Omental fat pad (tissue), 4 donors: ENCODE measurements at places on chromosomes 16 and 17.

GRCh38 chr17:16106161-16106891 lies 106.7 kb downstream of the TTC19 start:
- DNase-seq = no peak

DNA sequence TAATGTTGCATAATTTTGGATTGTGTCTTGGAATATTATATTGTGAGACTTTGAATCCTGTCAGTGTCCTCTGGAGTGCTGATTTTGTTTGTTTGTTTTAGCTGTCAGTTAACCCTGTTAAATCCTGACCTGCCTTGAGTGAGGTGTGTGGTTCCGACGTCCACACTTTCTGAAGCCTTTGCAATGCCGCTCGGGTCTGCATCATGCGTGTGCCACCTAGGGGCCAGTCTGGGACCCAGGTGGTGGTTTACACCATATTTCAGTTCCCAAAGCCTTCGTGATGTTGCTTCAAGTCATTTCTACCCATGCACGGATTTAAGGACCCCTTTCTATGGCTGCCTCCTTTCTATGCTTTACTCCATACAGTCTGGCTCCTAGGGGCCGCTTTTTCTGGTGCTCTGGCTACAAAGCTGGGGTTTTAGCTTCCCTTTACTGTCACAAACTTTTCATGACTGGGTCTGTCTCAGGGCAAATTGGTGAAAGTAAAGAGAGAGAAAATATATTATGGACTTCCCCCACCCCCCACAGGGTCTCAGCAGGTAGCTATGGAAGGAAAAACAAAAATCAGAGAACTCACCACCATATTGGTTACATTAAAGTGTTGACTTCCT lies 11.4 kb upstream of the OR4D1 start:
- DNase-seq = no peak

- DNase-seq = no peak
Observed at GRCh38 chr16:23420011-23420410, 33.0 kb downstream of the COG7 start.

DNA sequence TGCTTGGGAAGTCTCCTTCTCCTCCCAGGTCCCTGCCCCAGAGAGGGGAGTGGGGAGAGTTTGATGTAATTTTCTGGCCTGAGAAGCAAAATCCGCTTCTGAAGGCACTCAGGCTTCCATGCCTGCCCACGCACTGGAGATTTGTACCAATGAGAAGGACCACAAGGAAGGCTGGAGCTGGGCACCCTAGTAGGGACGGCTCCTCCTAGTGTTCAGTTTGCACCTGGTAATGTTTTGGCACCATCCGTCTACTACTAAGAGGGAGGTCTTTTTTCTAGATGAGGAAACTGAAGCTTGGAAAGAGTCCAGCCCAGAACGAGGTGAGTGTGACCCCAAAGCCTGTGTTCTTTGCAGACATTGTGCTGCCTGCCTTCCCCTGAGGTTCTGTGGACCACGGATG lies 83.6 kb upstream of the NLRP1 start:
- DNase-seq = no peak

- no peak for DNase-seq
Observed at GRCh38 chr16:9096416-9096952, 5.0 kb downstream of the HAPSTR1 start.

GRCh38 chr17:56499799-56500388 lies 93.6 kb upstream of the NOG start:
- no peak for DNase-seq

DNA sequence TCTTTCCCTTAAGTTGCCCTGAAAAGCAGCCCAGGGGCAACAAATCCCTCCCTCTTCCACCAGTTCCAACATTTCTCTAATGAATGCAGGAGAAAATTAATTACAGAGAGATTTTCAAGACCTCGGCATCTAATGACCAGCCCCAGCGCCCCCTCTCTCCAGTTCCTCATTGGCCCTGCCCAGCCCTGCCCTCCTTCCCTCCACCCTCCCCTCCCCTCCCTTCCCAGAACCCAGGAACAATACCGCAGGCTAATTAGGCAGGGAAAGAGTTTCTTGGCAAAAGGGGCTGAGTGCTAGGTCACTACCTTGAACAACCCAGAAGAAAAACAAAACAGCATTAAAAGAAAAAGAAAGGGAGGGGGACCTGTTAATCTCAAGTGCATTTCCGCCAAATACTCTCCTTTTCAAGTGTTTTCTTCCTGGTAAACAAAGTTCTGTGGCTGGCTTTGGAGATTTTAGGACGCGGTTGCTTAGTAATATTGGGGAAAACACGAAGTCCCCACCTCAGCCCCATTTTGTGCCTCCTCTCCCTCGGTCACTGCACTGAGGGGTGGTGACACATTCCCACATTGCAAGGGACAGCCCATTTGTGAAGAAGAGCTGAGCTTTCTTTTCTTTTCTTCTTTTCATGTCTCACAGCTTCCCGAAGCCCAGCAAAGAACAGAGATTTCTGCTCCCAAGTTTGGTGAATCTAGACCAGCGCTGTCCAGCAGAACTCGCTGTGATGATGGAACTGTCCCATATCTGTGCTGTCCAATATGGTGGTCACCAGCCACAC lies 215.4 kb downstream of the SOX9 start:
- DNase-seq = no peak

DNA sequence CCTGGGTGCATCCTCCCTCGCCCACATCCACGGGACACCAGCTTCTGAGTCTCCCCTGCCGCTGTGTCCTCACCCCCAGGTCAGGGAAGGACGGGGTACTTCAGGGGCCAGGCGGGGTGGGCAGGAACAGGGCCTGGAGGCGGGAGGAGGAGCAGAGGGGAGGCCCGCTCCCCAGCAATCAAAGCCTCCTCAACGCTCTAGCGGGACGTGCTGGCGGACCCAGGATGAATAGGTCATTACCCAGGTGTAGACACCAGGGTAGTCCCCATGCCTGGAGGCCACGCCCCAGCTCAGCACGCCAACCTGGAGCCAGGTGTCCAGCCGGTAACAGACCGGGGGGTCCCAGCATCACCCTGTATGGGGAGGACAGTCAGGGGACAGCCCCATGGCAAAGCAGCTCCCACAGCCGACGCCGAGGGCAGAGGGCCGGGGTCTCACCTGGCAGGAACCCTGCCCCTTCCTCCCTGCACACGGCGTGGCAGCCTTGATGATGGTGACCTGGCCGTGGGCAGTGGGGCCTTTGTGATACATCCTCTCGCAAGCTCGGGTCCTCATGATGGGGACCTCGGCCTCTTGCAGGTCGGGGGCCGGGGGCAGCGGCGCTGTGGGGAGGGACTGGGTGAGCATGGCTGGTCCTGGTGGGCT lies 24.2 kb downstream of the TPSD1 start:
- no peak for DNase-seq

DNA sequence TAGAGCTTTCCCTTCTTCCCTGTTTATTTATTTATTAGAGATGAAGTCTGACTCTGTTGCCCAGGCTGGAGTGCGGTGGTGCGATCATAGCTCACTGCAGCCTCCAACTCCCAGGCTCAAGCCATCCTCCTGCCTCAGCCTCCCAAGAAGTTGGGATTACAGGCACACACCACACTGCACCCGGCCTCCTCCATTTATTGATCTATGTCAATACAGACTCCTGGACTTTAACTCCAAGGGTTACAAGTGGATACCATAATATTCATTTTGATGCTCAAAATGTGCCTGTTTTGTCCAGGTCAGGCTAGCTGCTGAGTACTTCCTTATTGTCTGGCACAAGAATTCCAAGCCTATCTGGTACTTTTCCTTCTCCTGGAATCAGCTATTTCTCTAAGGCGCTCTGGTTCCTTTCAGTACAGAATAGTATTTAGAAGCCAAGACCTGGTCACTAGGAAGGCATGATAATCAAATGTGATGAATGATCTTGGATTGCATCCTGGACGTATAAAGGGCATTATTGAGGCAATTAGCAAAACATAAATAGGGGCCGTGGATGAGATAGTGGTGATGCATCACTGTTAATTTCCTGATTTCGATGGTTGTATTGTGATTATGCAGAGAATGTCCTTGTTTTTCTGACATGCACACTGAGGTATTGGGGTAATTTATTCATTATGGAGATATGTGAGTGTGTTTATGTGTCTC lies 21.7 kb downstream of the IL4R start:
- no peak for DNase-seq

DNA sequence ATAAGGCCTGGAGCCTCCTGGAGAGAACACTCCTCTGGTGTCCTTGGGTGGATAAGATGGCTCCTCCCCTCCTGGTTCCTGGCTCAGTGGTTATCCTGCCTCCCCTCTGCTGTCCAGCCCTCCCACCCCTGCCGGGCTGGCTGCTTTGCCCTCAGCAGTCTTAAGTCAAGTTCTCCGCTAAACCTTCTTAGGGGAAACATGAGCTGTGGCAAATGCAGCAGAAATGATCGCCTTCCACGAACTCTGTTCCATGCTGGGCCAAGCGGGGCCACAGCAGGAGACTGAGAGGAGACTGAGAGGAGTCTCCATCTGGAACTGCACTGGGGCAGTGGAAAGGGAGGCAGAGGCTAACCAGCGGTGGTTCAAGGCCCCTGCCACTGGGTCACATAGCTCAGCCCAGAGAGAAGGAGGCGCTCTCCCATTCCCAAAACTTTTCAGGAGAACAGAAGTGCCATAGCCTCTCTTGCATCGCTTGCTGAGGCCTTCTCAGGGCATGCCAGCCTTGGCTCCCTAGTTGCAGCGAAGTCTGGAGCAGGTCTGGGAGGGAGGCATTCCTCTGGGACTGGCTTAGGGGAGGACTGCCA lies 26.9 kb downstream of the TNS4 start:
- no peak for DNase-seq

DNA sequence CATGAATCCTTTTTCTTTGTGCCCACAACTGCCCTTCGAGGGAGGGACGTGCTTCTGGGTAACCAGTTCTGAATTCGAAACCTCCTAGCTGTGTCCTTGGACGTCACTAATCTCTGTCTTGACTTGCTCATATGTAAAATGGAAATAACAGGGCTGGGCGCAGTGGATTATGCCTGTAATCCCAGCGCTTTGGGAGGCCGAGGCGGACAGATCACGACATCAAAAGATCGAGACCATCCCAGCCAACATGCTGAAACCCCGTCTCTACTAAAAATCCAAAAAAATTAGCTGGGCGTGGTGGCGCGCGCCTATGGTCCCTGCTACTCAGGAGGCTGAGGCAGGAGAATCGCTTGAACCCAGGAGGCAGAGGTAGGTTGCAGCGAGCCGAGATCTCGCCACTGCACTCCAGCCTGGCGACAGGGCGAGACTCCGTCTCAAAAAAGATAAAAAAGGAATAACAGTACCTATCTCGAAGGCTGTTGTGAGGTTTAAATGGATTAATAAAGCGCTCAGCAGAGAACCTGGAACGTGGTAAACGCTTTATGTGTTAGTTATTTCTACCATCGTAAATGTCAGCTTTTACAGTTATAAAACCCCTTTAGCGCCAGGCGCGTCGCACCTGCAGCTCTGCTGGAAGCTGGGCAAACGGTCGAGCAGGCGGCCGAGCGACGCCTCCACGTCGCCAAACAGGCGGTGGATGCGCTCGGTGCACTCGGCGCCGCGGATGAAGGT lies 641 bp downstream of the COG8 start:
- peak; percentile 35 for DNase-seq

DNA sequence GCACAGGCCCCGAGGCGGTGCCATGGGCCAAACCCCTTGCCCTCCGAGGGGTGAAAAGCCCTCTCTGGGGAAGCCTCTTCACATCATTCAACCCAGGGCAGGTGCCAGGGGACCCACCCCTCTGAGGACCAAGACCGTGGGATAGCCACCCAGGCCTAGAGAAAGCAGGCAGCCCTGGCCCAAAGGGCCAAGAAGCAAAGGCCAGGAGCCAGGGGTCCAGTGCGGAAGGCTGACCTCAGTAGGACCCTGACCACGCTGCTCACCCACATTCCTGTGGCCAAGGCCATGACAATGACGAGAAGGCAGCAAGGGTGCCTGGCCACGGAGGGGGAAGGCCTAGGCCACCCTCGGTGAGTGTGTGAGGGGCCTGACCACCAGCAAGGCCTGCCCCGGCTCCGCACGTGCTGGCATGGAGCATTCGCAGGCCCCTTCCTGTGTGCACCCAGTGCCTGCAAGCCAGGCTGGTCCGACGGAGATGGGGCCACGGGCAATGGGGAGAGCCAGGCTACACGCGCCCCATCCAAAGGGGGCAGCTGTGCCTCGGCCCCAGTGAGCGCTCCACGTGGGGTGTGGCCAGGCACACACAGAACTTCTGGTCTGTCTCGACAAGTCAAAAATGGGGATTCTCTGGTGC lies 24.5 kb upstream of the RASD1 start:
- no peak for DNase-seq

- DNase-seq = no peak
Observed at GRCh38 chr16:60027351-60027750, 1293.2 kb upstream of the GOT2 start.

DNA sequence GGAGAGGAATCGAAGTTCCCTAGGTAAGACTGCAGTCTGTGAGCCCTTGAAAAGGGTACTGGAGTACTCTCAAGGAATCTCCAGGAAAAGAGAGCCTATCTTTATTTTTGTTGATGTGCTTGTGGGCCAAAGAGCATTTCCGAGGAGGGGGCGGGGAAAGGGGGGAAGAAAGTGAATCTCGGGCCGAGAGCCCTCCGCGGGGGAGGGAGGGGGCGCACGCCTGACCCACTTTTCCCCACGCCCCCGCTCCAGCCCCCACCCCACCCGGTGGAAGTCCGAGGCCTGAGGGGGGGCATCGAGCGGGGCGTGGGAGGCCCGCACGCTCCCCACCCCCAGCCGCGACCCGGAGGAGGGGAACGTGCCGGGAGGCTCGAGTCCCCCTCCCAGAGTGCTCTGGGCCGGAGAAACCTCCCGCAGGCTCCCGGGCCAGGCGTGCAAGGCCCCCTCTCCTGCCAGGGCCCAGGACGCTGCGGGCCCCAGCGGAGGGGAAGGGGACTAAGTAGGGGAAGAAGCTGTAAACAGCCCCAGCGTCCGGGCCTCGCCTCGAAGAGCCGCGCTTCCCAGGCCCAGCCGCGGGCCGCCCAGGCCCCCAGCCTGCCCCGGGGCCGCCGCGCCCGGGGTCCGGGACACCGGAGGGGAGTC lies 444 bp downstream of the HELZ start:
- no peak for DNase-seq

- DNase-seq = no peak
Observed at GRCh38 chr16:50615891-50616290, 65.2 kb downstream of the SNX20 start.

DNA sequence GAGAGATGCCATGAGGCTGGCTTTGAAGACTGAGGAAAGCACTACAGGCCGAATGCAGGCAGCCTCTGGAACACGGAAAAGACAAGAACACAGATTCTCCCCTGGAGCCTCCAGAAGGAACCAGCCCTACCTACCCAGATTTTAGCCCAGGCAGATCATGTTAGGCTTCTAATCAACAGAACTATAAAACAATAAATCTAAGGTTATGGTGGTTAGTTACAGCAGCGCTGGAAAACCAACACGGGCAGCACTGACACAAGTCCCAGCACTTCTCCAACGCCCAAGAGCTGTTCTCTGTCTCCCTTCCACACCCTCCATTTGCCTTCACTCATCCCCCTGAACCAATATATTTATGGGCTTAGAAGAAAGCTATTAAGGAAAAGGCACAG lies 7.5 kb downstream of the ANKRD11 start:
- DNase-seq = no peak

DNA sequence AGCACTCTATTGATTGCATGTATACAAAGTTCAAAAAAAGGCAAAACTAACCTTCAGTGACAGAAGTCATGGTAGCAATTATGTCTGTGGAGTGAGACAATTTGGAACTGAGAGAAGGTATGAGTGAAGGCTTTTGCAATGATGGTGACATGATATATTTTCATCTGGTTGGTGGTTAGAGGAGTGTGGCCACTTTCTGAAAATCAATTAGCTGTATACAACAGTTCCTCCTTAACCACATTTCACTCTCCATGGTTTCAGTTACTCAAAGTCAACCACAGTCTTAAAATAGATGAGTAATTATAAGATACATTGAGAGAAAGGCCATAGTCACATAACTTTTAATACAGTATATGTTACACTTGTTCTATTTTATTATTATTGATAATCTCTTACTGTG lies 26.2 kb downstream of the ADAMTS18 start:
- DNase-seq = no peak
